Suprapubic skin (tissue), 4 donors: ENCODE measurements at places on chromosomes 11 and 22.
A peak's percentile ranks its signal among the peaks of the same experiment; 100 is the strongest.

- DNase-seq = peak; percentile 85
These were observed 429 bp downstream of the SLC39A13 start for GRCh38 chr11:47408598-47409439.

DNA sequence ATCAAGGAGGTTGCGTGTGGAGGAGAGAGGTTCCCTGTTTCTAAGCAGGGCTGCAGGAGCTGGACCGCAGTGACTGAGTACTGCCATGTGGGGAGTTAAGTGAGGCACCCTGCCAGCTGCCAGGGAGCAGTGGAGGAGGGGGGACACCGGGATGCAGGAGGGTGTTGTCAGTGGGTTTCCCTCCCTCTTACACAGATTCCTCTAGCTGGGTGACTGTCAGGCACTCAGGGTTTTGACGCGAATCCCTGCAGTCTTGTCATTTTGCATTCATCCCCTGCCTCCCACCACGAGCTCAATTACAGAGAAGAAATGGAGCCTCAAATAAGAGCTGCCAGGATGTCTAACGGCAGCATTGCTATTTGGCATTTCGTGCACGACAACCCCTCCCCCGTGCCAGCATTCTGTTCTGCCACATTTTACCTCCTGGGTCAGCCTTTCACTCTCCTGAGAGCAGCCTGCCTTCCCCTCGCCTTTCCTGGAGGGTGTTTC, 119.8 kb upstream of the SORL1-AS1 start:
- DNase-seq = no peak

- DNase-seq = no peak
These were observed 55.1 kb downstream of the AAMDC start for GRCh38 chr11:77876045-77876444.

GRCh38 chr11:22832315-22833015, 2.9 kb upstream of the SVIP start:
- DNase-seq = no peak

DNA sequence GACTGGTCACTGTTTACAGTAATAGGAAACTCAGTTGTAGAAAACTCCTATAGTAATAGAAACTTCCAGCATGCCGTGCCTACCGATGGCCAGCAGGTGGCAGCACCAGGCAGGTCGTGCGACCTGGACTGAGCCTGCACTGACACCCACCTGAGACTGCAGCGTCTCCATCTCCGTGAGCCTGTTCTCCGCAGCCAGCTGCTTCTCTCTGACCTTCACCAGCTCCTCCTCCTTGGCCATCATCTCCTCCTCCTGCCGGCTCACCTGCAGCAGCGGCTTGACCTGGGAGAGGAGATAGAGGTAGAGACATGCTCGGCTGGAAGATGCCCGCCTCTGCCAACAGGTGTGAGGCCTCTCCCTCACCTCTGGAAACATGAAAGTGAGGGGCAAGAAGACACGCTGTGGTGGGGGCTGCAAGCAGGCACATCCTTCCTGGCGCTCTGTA, 48.5 kb downstream of the APOL1 start:
- DNase-seq = no peak
